ENCODE measurements at places on chromosomes 6 and 20.

- no peak for DNase-seq
Observed at GRCh38 chr6:128347123-128347522, 173.3 kb downstream of the PTPRK start.

- DNase-seq, result peak; percentile 70
Observed at GRCh38 chr20:48822879-48823385, 4.9 kb downstream of the PREX1 start.

DNA sequence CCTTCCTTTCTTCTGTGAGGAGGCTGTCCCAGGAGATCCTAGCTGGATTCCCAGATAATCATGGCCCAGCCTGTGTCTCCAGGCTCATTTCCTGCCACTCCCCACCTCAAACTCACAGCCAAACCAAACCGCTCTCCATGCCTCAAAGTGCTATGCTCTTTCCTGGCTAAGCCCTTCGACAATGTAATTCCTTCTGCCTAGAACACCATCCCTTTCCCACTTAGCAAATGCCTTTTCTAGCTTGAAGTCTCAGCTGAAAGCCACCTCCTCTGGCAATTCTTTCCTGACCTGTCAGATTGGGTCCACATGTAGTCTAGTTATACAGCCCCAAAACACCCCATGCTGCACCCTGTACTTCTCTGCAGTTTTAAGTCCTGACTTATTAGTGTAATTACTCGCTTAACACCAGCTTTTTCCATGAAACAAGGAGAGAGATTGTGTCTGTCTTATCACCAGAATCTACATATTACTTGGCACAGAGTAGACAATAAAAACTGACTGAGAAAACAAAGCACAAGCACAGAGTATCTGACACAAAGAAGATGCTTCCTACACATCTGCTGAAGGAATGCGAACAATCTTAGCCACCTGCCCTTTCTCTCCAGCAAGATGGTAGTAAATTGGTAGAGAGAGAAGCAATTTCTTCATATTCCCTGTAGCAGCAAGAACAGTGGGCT is 5.4 kb downstream of the TRIM26 start:
- DNase-seq, result no peak

GRCh38 chr20:45823949-45824835 is 2.9 kb downstream of the TNNC2 start:
- DNase-seq, result peak; percentile 84

- no peak for DNase-seq
Observed at GRCh38 chr6:20826378-20826777, 292.1 kb downstream of the CDKAL1 start.

DNA sequence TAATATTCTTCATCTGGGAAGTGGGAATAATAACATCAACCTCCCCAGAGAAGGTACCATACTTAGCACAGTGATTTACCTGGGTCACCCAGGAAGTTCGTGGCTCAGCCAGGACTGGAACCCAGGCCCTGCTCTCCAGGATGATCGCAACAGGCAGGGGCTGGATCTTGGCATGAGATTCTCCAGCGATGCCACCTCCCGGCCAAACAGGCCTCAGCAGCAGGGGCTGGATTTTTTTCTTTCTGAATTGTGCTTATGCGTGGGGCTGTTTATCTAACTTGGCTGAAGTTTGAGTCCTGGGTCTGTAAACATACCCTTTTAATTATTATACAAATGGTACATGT is 129.5 kb upstream of the PTPN1 start:
- DNase-seq, result no peak

DNA sequence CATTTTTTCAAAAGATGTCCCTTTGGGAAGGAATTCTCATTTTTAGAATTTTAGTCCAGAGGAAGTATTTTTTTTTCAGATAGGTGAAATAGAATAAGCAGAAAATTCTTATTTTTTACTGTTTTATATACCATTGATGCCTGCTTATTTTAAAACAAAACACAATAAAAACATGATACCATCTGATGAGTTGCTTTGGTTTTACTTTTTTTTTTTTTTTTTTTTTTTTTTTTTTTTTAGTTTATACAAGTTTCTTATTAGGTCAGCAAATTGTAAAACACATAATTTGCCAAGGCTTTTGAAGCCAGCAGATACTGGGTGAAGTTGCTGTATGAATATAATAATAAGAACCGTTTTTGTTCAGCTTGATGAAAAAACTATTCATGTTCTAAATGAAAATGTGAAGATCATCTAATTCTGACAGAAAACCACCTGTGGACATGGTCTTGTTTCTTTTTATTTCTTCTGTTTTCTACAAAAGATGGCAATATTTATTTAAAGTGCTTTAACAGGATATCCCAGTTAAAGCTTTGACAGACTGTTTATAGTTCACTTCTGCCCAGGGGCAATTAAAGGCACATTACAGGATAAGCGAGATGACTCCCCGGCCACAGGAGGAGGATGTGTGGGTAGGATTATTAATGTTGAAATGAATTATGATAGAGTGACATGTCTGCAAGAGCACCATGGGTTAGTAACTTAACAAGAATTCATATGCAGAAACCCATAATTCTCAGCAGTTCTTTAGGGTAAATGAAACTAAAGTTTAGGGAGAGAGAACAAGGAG is 31.1 kb downstream of the MYB start:
- no peak for DNase-seq

DNA sequence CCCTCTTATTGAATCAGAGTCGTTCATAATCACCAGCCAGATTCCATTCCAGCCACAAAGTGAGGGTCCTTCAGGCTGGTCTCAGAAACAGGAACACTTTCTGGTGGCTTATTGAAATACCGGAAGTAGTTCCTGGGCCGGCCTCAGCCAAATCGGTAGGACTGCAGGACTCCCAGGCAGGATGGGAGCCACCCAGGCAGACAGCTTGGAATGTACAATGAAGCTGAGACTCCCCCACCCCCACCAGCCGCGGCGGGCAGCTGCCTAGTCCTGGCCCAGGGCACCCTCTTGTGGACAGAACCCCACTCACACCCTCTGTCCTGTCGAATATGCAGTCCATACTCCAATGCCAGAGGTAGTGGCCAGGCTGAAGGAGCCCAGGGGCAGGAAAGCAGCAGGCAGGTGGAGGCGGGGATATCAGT is 43.8 kb downstream of the MDFI start:
- DNase-seq, result peak; percentile 43

DNA sequence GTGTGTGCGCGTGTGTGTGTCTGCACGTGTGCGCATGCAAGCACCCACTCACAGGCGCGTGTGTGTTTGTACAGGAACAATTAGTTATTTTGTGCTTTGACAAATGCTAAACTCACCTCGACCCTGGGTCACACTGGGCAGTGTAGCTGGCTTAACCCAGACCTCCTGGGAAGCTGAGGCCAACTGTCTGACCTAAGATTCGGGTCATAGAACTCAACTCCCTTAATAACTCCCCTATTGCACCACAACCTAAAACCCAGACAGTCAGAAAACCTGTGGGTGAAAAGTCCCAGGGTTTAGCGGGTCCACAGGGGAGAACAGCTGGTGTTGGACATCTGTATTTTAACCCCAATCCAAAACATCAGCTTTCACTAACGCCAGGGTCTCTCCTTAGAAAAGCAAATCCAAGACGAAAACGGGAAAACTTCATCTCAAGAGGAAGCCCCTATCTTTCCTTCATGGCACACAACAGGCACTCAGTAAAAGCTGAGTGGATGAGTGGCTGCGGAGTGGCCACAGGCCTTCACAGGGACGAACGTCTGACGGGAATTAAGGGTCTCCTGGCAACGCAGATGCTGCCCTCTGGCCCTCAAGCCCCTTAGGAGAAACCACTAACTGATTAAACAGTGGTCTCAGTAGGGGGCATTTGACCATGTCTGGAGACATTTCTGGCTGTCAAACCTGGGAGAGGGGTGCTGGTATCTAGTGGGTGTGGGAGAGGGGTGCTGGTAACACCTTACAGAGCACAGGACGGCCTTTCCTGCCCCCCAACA is 4.5 kb downstream of the PMEPA1 start:
- no peak for DNase-seq

DNA sequence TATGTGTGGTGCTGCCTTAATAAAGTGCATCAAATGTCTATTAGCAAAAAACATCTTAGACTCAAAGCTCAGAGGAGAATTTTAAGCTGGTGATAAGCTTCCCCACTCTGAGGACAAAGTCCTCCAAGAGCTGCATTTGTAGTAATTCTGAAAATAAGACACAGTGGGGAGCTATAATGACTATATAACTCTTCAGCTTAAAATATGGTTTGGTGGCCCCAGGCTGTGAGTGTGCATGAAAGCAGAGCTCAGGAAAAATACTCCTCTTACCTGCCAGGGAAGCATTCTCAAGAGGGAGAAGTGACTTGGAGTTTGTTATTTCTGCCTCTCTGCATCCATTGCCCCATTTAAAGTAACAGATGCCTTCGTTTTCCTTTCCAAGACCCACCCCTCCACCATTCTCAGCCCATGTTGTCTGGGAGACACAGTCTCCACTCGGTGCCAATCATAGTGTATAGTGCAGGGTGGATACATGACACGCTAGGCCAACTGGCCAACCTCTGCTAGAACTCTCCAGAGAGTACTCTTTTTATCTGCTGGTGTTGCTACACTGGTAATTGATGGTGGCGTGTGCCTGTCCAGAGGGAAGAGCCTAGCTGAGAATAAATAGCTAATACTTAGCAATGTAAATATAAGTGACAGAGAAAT is 229.2 kb downstream of the PHF3 start:
- DNase-seq, result no peak

DNA sequence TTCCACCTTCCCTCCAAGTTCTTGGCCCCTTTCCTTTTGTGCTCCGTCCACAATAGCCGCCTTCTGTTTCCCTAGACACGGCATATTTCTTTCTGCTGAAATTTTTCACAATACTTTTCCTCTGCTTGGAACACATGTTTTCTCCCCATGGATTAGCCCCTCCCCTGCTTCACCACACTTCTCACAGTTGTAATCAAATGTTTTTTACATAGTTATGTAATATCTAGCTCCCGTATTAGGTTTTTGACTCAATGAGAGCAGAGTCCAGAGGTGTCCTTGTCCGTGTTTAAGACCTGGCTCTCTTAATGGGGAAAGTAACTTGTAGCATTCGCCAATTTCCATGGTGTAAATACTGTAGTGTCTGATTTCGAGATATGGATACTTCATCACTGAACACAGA is 34.7 kb downstream of the PLCB1 start:
- DNase-seq, result no peak
